ENCODE measurements at places on chromosomes 11 and 22.

DNA sequence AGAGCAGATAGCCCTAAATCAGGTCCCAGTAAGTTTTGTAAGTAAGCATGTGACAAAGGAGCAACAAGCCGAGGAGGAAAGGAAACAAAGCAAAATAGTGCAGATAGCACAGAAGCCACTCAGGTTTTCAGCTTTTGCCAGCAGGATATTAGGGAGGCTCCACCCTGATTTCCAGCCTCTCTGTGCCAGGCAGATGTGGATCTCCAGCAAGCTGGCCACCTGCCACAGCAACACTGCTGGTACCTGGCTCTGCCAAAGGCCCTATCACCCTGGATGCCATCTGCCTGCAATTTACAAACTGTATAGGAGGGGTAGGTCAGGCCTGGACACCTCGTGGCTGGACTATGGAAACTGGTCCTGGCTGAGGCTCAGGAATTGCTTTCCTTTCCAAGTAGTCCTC, 12.2 kb upstream of the NNMT start:
- DNase-seq: no peak

DNA sequence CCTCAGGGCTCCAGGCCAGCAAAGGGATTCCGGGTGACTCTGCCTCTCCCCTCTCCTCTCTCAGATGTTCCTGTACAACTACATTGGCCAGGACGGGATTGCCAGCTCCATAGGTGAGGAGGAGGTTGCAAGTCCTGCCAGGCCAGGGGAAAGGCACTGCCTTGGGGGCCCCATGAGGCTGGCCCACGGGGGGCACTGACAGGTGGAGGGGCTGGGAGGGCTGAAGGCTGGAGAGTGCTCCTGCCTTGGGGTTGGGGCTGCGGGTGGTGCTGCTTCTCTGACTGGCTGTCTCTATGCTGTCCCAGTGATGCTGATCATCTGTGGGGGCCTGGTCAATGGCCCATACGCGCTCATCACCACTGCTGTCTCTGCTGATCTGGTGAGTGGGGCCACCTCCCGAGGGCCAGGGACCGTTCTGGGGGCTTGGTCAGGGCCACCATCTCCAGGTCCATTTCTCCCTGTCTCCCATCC, 21.7 kb downstream of the SLC37A2 start:
- DNase-seq: no peak

DNA sequence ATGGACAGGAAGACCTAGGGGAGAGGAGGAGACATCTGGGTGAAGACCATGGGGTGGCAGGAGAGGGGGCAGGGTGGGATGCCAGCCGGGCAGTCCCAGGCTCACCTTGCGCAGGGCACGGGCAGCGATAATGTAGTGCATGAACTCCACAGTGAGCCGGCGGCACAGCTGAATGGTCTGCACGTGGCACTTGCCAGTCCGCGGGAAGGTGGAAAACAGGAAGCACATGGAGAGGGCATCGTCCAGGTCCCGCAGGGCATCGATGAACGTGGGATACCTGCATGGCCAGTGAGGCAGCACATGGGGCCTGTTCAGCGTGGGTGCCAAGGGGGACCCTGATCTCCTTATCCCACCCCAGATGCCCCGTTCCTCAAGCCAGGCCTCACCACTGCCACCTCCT, 7.3 kb downstream of the PES1 start:
- no peak for DNase-seq

- DNase-seq: no peak
Observed at GRCh38 chr11:34915136-34916014, 804 bp downstream of the APIP start.

DNA sequence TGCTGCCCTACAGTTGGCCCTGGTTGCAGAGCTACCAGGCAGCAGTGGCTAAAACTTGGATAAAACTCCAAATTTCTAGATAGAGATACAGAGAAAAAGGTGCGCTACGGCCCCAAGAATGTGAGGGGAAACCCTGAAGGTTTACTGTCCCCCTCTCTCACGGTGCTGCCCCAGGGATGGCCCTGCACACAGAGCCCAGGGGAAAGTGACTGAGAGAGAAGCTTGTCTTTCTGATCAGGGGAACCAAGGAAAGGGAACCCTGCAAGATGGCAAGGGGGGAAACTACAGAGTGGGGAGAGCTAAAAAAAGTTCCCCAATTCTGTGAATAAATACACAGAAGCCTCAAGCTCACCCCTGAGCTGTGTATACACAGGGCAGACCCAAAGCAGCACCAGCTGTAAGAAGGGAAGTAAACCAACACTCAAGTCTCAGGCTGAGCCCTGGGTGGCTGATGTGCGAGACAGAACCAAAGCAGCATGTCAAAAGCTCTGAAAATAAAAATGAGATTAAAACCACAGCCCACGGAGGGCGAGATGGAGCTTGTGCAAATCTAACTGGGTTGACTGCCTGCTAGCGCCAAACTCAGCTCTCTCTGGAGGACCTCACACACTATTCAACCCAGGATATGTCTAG, 22.1 kb downstream of the GNB1L start:
- no peak for DNase-seq

Measured in GDM1 (cell line).